Left renal pelvis (tissue), 4 donors: ENCODE measurements at places on chromosomes 12 and 14. TPM values are rescaled to one million over a fixed set of nuclear protein-coding genes. Genes with fewer than 3 reads are reported as not detected.

NDRG2 gene
- polyA plus RNA-seq, result 165 TPM

GCH1 gene
- 9.2 TPM for polyA plus RNA-seq

SDSL gene
- polyA plus RNA-seq, result 5.4 TPM

PLD4 gene
- polyA plus RNA-seq, result 8.0 TPM

PTGDR gene
- polyA plus RNA-seq, result 0.46 TPM

RHOJ gene
- polyA plus RNA-seq, result 19.5 TPM

RDH12 gene
- 0.42 TPM for polyA plus RNA-seq

GUCY2C gene
- 0.62 TPM for polyA plus RNA-seq

RHNO1 gene
- polyA plus RNA-seq, result 32.3 TPM

NKX2-1 gene
- 0.52 TPM for polyA plus RNA-seq

DNA sequence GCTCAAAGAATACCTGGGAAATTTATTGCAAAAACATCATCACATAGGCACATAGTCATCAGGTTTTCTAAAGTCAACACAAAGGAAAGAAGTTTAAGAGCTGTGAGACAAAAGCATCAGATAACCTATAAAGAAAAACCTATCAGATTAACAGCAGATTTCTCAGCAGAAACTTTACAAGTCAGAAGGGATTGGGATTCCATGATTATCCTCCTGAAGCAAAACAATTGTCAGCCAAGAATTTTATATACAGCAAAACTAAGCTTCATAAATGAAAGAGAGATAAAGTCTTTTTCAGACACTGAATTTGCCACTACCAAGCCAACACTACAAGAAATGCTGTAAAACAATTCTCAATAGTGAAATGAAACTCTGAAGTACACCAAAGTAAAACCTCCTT is 28.8 kb upstream of the LGR5 start:
- DNase-seq, result no peak

DNA sequence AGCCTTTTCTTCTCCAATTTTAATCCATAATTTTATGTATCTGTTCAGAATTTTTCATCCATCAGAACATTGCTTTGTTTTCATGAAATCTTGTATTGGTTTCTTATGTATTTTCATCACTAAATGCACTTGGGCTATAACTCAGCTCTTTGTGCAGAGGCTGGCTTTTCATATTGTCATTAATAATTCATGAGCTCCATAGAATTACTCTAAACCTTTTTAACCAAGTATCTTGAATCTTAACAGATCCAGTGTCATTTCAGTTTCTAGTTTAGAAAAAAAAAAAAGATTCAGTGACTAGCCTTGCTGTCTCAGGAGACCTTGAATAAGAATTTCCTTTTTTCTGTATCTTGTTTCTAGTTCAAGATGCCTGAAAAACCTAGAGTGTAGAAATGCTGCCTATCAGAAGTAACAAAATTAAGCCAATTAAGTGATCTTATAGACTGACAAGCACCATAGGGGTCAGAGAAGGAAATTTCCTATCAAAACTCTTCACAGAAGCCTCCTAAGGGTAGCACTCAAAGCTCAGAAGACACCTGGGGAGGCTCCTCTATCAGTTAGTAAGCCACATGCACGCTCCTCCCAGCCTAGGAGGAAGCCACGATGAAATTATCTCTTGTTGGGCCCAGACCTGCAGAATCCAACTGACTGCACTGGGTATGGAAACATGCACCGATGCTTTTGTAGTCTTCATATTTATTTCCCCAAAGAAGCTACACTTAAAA is 163.4 kb downstream of the KICS2 start:
- DNase-seq, result no peak

- DNase-seq, result no peak
Measured at GRCh38 chr12:1517007-1517406, 77.4 kb downstream of the FBXL14 start.

GRCh38 chr12:113912760-113913329 is 53.3 kb downstream of the RBM19 start:
- no peak for DNase-seq

DNA sequence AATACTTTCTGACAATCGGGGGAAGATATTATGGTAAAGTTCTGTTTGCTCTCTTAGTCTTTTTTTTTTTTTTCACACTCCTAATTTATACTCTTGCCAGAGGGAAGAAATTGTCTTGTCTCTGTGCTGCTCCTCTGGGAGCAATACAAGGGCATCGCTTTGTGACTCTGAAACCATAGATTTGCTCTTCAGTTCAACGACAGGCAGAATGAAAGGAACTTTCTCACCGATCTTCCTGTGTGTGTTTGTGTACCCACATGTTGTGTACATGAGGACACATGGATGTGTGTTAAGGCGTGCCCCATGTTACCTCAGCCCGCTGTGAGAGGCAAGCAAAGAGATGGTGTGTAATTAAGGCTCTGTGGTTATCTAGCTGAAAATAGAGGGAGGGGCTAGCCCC is 457.6 kb downstream of the EGLN3 start:
- no peak for DNase-seq

DNA sequence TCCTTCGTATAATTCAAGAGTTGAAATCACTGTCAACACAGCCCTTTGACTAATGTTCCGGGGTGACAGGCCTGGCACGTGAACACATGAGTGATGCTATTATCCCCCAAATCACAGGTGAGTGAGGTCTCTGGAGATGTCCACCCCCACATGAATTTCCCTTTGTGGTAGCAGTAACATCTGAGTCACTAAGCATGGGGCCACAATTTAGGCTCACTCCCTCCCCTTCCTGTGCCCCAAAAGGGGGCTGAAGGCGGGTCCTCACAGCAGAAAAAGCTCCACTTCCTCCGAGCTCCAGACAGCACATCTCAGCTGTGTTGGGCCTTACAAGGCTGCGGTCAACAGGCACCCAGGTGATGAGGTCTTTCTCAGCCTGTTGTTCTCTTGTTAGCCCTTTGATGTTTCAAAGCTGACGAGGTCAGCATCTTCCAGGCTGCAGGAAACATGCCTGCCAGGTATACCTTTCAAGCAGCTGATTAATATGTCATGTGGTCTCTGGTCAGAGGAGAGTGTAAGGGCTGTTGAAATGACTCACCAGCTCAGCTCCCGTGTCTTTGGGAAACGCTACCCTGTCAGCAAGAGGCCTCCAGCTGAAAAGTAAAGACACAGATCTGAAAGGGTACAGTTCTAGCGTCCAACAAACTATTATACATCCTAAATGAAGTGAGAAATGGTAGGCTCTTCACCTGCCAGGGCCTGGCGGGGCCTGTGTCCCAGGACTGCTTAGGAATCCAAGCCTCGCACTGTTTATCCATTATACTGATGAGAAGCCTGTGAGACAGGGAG is 107.3 kb downstream of the ZFP36L1 start:
- no peak for DNase-seq

- no peak for DNase-seq
Measured at GRCh38 chr14:22471545-22472121, 117.4 kb downstream of the DAD1 start.

- peak; percentile 52 for DNase-seq
Measured at GRCh38 chr12:91355150-91356006, 172.8 kb upstream of the DCN start.

GRCh38 chr12:108798551-108799221 is 58.7 kb downstream of the SSH1 start:
- DNase-seq, result no peak

DNA sequence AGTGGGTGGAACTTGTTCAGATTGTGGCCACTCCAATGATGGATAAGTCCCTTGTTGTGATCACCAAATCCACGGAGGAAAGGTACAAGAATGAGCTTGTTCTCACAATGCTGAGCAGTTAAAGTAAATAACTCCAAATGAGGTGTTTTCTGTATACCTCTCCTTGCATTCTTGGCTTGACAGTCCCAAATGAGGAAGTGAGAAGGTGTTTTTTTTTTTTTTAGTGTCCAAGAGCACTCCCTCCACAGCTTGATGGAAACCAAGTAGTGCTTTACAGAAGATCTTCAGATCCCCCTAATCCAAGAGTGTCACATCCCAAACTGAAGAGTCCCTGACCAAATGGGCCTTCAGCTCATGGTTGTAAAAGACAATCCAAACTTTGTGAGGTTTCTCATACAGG is 153.6 kb downstream of the ATP23 start:
- no peak for DNase-seq

DNA sequence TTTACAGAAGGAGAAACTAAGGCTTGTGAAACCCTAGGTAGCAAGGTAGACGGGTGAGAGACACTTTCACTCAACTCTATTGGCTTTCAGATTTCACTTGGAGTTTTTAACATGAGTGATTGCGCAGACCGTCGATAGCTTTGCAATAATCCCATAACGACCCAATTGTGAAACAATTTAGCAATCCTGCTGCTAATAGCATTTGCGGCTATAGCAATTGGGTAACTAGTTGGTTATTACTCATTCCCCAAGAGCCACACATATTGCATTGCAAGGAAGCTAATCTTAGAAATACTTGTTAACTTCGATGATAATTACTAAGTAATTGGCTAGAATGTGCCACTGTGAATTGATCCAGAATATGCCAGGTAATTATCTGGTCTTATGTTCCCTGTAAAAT is 159.9 kb upstream of the NOS1 start:
- no peak for DNase-seq

DNA sequence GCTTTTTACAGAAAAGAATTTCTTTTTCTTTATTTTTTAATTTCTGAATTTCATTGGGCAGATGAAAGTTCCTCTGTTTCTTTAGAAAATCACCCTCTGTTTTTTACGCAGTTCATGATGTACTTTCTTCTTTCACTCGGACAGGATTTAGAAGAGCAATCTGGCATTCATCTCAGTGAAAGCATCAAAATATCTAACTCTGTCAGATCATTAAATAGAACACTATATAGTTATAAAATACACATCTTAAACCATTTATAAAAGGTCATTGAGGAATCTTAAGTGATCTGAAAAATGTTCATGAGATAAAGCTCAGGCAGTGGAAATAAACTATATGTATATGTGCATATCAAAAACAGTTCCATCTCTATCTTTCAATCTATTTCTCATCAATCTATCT is 3.9 kb downstream of the IFNG-AS1 start:
- no peak for DNase-seq

- DNase-seq, result no peak
Measured at GRCh38 chr12:43287706-43288383, 264.2 kb downstream of the ADAMTS20 start.

DNA sequence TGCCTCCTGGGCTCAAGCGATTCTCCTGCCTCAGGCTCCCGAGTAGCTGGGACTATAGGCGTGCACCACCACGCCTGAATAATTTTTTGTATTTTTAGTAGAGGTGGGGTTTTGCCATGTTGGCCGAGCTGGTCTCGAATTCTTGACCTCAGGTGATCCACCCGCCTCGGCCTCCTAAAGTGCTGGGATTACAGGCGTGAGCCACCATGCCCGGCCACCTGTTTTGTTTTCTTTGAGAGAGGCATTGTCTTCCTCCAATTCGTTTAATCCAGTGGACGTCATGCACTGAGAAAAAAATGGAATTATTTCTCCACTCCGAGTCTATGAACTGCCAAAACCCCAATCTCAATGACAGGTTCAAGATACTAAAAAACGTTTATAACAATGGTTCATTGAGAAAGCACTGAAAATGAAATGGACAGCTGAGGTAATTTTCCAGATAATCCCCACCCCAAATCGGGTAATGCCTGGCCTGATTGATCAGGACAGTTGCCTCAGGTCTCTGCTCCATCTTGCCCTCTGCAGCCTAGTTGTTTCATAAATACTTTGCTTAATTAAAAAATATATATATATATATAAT is 132.7 kb upstream of the PARP11 start:
- DNase-seq, result no peak

DNA sequence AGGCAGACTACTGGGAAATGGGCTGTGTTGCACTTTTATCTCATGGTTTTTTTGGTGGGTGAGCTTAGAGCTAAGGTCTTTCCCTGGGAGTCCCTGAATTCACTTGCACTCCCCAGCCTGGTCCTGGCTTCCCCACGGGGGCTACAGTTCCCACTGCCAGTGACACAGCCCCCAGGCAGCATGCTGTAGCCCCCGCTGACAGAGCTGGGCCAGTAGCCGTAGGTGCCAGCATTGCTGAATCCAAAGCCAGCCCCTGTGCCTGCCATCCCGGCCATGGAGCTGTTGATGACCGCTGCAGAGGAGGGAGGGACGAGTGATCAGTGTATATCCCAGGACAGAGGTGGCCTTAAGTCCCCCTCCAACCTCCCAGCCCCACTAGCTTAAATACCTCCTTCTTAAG is 6.9 kb upstream of the KRT72 start:
- no peak for DNase-seq

DNA sequence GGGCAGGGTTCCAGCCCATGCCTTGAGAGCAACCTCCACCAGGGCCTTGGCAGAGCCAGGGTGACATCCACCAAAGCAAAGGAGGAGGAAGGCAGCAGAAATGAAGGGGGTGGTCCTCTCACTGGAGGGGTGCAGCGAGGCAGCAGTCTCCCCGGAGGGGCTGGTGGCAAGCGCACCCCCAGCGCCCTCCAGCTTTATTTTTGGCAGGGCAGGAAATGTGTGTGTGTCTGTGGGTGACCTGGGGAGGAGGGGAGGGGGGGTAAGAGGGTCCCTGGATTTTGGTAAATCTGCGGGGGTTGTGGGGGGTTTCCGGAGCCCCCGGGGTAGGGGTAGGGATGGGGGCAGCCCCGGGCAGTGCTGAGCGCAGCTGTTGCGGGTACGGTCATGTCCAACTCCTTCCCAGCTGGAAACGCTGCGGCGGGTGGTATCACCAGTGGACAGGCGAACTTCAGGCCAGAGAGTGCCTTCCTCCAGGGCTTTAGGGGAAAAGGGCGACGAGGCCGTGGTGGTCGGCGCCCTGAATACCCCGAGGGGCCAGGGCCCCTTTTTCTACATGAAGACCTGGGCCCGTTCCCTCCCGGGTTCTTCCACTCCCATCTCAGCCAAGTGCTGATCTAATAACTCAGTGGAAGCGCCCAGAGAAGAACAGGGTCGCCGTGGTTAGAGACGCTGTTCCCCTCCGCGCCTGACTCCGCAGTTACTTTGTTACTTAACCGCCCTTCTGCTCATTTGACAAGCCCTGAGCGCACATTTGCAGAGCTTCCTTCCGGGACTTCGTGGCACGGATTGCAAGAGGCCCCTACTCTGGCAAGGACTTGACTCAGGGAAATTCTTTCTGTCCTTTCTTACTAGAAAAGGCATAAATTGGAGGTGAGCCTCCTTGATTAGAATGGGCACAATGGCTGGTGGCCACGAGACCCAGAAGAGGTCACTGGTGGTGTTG is 55.2 kb downstream of the FOS start:
- no peak for DNase-seq

DNA sequence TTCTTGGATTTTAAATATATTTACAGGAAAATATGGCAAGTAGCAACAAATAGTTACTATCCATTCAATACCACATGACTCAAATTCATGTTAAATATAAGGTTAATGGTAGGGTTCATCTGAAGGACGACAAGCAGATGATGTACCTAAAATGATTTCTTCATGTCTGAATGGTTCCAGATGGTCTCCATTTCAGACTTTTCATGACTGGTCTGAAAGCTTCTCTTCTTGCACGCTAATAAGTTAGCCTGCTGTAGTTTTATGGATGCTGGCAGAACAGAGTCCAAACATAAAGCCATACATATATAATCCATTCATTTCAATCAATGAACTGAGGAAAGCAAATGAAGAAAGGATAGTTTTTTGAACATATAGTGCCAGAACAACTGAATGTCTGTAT is 257.0 kb upstream of the MGAT4C start:
- no peak for DNase-seq

GRCh38 chr12:30753751-30754382 is 884 bp downstream of the CAPRIN2 start:
- DNase-seq, result peak; percentile 15

GRCh38 chr12:47556261-47557030 is 149.4 kb downstream of the RPAP3 start:
- no peak for DNase-seq
